ENCODE measurements at places on chromosomes 1 and 21. TPM values are rescaled to one million over a fixed set of nuclear protein-coding genes. Genes with fewer than 3 reads are reported as not detected.

- peak; percentile 64 for DNase-seq
Observed at GRCh38 chr1:177948336-177948972, 21.4 kb downstream of the SEC16B start.

DNA sequence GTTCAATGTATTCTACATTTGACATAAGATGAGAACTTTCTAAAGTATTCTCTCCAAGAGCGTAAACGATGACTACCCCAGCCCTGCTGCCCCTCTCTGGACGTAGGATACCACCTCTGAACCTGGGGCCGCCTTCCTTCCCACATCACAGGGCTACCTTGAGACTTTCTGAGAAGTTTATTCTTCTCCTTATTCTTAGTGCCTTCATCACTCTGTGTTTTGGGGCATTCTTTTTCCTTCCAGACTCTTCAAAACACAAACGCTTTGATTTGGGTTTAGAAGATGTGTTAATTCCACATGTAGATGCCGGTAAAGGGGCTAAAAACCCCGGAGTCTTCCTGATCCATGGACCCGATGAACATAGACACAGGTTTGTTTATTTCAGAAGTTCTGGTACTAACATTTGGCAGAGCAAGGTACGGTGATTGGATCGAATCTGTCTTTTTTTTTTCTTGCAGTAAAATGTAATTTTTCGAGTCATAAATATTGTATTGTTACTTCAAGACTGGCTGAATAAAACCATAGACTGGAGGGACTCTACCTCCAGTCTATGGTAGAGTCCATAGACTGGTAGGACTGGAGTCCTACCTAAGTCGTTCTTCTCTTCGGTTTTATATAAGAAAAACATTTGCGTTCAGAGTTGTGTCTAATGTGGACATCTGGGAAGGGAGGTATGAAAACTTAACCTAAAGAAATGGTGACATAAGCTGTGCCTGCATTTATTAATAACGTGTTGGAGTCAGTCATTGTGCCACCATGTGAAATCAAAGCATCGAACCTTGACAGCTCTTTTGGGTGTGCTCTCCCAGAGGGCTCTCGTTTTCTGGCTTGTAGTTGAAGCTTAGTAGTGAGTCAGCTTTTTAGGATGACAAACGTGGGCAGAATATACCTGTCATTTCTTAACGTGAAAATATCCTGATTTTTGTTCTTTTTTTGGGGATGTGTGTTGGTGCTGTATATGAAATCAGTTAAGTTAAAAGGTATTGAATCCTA lies 1.2 kb downstream of the MAN1A2 start:
- no peak for DNase-seq

DNA sequence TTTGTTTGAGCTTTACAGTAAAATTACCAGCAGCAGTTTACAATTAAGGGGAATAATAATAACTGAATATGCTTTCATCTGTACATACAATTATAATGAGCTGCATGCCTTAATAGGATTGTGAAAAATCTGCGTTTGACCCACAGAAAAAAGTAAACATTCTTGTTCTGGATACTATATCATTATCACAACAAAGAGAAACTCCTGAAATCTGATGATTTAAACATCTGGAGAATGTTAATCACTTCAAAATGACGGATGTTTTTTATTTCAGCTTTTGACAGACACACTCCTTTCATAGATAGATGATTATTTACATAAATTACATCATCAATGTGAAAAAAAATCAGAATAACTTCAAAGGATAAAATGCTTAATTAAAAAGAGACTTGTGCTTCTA lies 58.5 kb downstream of the TYW3 start:
- DNase-seq, result no peak

DNA sequence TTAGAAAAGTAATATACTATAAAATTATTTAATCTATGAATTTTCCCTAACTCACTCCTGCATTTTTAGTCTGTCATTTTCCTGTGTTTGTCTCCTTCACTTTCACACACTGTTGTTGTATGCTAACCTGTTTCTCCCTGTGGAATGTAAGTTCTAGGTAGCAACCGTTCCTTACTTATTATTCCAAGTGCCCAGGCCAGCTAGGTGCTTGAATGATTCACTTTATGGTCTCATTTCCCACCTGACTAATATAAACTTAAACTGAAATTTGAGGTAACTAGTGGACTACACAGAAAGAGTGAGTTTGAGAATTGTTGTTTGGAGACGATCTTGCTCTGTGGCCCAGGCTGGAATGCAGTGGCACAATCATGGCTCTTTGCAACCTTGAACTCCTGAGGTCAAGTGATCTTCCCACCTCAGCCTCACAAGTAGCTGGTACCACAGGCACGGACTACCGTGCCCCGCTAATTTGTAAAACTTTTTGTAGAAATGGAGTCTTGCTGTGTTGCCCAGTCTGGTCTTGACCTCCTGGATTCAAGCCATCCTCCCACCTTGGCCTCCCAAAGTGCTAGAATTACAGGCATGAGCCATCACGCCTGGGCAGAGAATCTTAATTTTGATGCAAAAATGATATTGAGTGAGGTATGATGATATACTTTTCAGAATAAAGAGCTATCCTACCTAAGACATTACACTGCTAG lies 1.9 kb downstream of the ZYG11B start:
- no peak for DNase-seq

DNA sequence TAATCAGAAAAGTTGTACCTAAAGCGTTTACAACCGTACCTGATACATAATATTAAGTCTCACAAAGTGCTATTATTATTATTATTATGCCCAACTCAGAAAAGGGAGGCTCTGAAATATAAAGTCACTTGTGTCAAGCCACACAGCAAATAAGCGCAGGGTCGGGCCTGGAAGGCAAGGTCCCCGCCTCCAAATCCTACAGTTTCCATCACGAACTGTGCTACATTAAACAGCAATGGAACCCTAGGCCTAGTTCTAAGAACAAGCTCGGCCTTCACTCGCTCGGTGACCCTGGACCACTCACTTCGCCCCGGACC lies 549 bp downstream of the PARS2 start:
- no peak for DNase-seq

- DNase-seq, result no peak
Observed at GRCh38 chr1:6358144-6358624, 35.4 kb downstream of the ACOT7 start.

DNA sequence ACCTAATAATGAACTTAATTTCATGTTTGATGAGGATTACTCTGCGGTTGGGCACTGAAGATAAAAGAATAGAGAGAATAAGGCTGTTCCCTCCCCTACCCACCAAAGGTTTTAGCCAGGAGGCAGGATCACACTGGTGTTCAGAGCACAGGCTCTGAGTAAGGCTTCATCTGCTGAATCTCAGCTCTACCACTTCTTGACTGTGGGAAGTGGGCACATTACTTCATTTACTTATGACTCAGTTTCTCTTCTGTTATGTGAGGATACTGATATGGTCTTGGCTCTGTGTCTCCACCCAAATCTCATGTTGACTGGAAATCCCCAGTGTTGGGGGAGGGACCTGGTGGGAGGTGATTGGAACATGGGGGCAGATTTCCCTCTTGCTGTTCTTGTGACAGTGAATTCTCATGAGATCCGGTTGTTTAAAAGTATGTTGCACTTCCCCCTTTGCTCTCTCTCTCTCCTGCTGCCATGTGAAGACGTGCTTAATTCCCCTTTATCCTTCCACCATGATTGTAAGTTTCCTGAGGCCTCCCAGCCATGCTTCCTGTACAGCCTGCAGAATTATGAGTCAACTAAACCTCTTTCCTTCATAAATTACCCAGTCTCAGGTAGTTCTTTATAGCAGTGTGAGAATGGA lies 79.7 kb downstream of the SMYD2 start:
- no peak for DNase-seq

DNA sequence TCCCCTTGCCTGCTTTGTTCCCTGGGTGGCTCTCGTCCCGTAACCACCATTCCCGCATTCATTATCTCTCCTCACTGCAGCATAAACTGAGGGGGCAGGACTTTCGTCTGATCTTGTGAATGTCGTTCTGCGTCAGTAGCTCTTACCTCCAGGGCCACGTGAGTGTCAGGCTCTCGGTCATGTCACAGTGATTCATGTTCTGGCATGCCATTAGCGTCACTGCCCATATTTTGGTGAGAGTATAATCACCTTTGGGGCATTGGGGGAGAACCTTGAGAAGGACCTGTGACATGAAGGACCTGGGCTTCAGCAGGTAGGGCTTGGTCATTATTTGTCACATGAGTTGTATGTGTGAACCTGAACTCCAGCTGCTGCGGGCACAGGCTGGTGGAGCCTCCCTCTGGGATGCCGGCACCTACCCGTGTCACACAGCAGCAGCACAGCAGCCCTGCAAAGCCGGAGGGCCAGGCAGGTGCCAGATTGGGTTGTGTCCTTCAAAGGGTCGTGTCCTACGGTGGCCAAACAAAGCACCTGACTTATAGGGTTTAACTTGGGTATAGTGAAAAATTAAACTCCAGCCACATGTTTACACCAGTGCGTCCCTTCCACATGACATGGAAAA lies 68.5 kb downstream of the BACE2 start:
- DNase-seq, result no peak

DNA sequence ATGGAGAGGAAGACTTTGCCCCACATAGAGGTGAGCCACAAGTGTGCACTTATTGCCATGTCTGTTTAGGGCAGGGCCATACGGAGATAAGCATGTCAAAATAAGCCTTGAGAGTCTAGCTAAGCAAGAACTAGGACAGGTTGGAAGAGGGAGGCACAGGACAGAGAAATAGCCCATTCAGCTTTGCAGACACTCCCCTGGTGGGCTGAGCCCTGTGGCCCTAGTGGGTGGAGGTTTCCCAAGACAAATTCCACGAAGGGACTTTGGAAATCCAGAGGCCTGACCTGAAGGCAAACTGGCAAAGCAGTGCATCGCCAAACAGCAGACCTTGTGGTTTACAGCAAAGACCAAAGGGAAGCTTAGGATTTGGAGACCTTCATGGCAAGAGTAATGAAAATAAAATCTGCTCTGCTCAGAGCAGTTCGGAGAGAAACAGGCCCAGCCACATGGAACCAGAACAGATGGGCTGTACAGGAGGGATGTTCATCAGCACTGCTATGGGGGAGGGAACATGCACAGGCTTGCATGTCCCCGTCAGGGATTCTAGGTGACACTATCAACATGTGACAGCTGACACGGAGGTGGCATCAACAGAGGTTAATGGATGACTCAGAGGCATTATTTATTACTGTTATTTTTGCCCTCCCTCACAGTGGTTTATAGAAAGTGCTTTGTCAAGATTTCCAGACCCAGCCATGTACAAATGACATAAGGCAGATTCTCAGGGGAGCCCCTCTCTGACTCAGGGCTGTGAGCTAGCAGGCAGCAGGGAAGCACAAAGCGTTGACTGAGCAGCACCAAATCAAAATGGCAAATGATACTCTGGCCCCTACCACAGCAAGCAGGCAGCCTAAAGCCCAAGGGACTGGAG lies 90.1 kb upstream of the IRF2BP2 start:
- DNase-seq, result no peak

Gene SELL
- 1.8 TPM for polyA plus RNA-seq

Gene ATF3
- 19.7 TPM for polyA plus RNA-seq

Gene SH2D2A
- polyA plus RNA-seq, result 0.40 TPM

Measured in adrenal gland (tissue), 19 donors.